Dermis blood vessel endothelial cell (primary cell): ENCODE measurements at places on chromosomes 4 and X. TPM values are rescaled to one million over a fixed set of nuclear protein-coding genes. Genes with fewer than 3 reads are reported as not detected.

Gene VCX3A
- not detected in 2 replicates for total RNA-seq

DNA sequence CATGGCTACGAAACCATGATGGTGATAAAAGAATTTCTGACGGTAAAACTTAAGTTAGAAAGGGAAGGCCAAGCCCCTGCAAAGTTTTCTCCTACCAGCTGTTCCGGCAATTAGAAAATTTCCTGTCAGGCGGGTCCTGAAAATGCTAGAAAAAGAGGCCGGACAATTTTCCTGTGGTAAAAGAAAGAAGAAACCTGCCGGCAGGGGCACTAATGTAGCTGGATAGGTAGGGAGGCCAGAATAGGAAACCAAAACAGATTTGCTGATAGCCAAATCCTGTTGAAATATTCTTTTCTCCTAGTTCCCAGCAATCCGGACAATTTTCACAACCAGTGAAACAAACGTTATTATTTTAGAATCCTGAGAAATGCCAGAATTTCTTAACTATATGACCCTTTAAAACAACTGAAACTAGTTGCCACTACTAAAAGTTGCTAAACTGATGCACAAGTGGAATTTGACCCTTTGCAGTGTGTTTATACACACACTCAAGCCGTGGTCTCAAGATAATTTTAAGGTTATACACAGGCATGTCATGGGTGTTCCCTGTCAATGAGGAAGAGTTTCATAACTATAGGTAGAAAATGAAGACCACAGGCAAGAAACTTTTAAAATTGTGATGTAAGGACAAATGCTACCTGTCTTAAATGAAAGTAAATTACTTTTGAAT, 47.7 kb downstream of the RPS6KA3 start:
- peak; percentile 83 for DNase-seq

GRCh38 chr4:152529880-152530279, 6.0 kb downstream of the FBXW7 start:
- DNase-seq, result no peak

DNA sequence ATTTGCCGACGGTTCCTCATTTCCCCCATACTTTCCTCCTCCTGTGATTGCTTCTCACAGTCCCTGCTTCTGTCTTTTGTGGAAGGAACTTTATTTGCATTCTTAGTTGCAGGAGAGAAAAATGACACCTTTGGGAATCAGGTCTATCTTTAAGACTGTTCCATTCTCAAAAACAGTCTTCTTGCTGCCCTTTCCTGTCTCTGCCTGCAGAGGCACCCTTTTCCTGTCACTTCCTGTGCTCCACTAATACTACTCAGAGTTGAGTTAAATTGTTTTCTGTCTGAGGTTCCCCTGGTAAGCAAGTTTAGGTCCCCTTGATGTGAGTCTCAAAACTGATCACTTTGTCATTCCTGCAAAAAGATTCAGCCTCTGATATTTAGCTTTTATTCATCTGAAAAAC, 208.8 kb upstream of the CLNK start:
- DNase-seq, result no peak

Gene KLHL5
- total RNA-seq, result 119 and 131 TPM in 2 replicates

Gene COL25A1
- 0.14 and 0.68 TPM in 2 replicates for total RNA-seq

GRCh38 chr4:175813821-175814220, 1.8 kb upstream of the GPM6A start:
- DNase-seq, result no peak

DNA sequence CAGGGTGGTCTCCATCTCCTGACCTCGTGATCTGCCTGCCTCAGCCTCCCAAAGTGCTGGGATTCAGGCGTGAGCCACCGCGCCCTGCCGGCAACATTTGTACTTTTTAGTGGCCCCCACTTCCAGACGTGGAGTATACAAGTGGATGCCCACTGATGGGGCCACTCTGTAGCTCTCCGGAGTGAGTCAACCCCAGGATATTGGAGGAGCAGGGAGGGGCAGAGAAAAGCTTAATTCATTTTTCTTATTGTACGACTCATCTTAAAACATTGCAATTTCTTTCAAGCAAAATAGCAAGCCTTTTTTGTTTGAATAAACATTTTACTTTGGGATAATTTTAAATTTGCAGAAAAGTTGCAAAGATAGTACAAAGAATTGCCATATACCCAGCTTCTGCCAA, 34.6 kb downstream of the FAM9C start:
- DNase-seq, result no peak

Gene GLRA3
- total RNA-seq, result not detected in 2 replicates

- no peak for DNase-seq
Observed at GRCh38 chr4:95627709-95628108, 78.9 kb upstream of the UNC5C start.
